ENCODE measurements at places on chromosomes 7 and 10.

- no peak for DNase-seq
These were observed 13.9 kb downstream of the TMEM176A start for GRCh38 chr7:150814328-150815001.

GRCh38 chr10:43255634-43256431 is 11.0 kb downstream of the RASGEF1A start:
- peak; percentile 25 for DNase-seq

DNA sequence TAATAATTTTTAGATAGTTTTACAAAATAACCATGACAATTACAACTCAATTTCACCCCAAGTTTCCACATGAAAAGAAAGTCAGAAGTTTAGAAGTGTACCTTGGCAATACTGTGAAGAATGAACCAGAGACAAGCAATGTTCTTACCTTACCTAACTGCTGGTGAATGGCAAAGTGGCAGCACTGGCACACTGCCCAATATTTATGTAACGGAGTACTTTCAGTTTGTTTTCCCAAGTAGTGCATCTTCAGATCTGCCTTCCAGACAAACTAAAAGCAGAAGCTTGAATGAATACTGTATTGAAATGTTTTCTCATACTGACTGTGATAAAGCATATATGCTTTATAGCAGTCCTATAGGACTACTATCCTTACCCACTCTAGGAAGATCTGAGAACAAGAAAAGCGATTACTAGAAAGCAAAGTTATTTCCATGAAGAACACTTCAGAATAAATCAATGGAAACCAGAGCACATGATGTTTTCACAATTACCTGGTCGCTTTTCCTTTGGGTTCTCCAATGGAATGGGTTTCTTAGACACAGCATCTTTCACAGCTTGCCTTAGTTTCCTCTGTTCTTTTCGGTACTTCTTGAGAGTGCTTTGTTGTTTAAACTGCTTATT is 1.5 kb downstream of the NOC3L start:
- peak; percentile 73 for DNase-seq

DNA sequence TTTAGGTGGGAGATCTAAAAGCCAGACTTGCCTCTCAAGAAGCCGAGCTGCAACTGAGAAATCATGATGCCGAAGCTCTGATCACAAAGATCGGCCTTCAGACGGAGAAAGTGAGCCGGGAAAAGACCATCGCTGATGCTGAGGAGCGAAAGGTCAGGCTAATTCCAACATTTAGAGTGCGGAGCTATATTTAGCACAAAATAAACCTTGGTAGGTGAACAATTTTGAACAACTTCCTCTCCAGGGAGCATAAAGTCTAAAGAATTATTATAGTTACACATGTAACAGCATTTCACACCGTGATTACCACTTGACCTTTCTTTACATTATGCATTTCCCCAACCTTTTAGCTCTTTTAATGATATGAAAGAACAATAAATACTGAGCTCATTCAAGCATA is 166.7 kb downstream of the CDCA7L start:
- DNase-seq: no peak

GRCh38 chr7:127968547-127968946 is 62.7 kb downstream of the LRRC4 start:
- DNase-seq: no peak

DNA sequence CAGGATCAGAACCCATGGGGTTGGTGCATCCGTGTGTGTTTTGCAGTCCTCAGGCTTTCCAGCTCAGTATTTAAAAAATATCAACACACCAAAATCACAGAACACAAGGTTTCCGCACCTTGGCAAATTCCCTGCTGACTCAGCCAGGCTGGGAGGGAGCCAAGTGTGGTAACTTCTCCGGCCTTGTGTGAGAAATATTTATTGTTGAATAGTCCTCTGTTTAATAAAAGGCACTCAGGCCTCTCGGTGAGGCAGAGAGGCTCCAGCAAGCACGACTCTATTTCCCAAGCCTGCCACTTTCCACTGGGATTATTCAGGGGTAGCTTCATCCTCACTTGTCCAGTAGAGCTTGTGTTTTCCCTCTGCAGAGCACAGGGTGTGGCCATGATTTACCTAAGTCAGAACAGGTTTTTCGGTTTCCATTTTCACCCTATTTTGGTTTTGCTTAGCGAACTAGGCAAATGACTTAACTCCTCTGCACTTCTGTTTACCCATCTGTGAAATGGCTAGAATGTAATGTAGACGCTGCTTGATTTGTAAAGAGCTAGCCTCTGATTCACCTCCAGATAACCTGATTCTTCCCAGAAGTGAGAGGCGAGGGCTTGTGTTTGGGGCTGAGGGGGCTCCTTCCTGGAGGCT is 13.0 kb upstream of the CHST15 start:
- DNase-seq: no peak

DNA sequence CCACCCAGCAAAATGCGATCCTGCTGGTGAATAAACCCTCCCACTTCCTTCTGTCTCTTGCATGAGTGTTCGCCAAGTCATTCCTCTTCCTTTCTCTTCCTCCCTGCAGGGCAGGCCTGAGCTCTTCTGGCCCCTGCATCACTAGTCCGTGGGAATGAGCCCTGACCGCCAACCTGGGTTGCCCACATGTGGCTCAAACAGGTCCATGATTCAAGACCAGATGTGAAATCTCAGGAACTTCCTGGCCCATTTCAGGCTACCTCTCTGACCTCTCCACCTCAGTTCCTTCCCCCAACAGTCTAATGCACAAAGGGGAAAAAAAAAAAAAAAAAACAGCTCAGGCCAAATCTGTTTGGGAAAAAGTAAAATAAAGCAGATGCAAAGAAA is 5.4 kb upstream of the YWHAG start:
- peak; percentile 32 for DNase-seq

- DNase-seq: no peak
These were observed 622.6 kb upstream of the CELF2 start for GRCh38 chr10:10394933-10395658.

GRCh38 chr10:60114765-60115586 is 208.6 kb upstream of the CCDC6 start:
- peak; percentile 10 for DNase-seq

- DNase-seq: no peak
These were observed 1046.9 kb downstream of the DNAJB9 start for GRCh38 chr7:109616551-109617069.

DNA sequence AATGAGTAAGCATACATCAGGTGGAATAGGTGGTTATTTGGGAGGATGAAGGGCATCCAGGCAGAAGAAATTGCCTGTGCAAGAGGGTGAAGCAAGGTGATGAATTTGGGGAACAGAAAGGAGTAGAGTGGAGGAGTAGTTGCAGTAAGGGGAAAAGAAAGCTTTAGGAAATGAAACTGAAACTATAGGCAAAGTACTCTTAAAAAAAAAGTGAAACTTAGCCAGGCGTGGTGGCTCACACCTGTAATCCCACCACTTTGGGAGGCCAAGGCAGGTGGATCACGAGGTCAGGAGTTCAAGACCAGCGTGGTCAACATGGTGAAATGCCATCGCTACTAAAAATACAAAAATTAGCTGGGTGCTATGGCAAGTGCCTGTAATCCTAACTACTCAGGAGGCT is 17.6 kb downstream of the NUP205 start:
- DNase-seq: no peak

DNA sequence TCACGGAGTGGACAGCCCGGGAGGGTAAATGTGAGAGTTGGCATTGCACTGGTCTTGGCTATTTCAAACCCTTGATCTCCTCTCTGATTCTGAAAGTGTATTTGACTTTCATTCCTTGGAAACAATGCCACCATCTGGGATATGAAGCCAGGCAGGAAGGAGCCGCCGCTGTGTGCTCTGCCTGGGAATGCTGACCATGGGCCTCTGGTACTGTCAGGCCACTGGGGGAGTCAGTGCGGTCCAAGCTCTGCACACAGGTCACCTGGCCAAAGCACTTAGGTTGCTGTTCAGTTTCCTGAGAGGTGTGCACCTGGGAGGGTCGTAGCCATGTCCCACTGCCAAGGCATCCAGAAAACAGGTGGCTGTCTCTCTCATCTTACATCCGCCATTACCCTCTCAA is 68.5 kb upstream of the SHH start:
- no peak for DNase-seq

DNA sequence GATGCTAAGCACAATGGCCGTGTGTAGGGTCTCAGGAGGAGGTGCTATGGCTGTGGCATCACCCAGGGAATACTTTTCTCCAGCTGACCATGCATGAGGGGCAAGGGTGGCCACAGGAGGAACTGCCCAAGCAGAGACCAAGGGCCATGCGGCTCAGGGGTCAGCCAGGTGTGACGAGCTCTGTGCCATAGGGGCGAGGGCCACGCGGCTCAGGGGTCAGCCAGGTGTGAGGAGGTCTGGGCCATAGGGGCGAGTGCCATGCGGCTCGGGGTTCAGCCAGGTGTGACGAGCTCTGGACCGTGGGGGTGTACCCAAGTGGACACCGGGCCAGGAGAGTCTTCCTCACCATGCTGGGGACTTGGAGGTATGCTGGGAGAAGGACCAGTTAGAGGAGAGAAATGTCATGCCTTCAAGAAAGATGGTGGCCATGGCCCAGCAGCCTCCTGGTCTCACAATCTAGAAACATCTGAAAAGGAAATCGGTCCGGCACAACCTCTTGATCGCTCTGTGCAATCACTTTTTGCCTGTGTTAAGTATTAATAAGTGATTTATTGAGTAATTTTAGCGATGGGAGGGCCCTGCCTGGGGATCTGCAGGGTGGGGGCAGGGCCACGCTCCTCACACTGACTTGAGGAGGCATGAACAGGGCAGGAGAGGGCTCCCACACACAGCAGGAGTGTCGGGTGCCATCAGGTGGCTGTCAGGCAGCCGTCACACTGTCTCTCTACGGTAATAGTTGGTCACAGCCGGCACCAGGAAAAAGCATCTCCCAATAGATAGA is 265.0 kb downstream of the ADARB2 start:
- DNase-seq: no peak

GRCh38 chr10:104119996-104120395 is 2.0 kb upstream of the SFR1 start:
- peak; percentile 34 for DNase-seq

DNA sequence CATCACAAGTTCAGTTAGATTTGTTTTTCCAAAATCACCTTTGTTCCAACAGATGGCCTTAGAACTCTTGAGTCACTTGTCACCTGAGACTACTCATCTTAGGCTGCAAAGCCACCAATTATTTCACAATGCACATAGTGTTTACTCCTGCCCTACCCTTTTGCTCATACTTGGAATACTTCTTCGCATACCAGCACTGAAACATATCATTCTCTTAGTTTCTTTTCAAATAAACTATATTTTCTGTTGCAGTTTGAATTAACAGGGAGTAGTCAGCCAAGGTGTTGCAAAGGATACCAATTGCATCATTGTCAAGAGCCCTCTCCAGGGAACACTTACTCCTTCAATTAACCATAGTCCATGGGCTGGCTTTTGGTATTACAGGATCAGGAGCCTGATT is 71.0 kb downstream of the CASD1 start:
- DNase-seq: no peak

DNA sequence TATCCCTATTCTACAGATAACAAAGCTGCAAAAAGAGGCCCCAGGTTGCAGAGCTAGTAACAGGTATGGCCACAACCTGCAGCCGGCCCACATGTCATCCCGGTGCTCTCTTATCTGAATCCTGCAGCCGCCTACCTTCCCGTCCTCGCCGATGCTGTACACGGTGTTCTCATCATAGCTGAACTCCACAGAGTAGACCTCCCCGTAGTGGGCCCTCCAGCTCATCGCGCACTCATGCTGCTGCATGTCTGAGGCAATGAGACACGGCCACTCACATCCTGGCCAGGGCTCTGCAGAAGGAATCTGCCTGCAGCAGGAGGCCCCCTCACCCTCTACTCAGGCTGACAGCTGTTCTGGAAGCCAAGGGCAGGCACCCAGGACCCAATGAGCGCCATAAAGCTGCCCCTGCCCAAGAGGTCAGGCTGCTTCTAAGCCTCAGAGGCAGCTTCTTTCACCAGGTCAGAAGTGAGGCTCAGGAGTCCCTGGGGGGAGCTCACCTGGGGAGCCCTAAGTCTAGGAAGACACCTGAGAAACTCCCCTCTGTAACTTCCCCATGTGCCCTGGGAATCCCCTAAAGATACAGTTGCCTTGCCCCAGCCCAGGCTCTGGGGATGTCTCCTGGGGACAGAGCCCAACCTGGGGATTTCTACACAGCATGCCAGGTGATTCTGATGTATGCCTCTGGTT is 17.9 kb upstream of the CYREN start:
- DNase-seq: no peak

- DNase-seq: no peak
These were observed 291.3 kb upstream of the ZMIZ1 start for GRCh38 chr10:78777466-78777865.

DNA sequence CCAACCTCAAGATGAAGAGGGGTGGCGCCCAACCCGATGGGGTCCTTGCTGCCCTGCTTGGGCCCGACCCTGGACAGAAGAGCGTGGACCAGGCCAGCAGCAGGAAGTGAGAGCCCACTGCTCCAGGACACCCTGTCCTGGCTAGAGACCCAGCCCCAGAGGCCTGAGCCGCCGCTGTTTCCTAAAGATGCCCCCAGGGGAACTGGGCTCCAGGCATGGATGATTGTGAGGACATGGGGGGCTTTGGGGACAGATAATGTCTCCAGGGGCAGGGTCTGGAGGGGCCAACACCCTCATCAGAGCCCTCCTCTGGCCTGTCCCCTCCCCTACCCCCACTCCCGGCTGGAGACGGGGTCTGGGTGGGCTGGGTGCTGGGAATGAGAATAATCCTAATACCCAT is 71.7 kb downstream of the MYL10 start:
- DNase-seq: no peak

- no peak for DNase-seq
These were observed 28.1 kb downstream of the INSYN2A start for GRCh38 chr10:127168261-127168660.

DNA sequence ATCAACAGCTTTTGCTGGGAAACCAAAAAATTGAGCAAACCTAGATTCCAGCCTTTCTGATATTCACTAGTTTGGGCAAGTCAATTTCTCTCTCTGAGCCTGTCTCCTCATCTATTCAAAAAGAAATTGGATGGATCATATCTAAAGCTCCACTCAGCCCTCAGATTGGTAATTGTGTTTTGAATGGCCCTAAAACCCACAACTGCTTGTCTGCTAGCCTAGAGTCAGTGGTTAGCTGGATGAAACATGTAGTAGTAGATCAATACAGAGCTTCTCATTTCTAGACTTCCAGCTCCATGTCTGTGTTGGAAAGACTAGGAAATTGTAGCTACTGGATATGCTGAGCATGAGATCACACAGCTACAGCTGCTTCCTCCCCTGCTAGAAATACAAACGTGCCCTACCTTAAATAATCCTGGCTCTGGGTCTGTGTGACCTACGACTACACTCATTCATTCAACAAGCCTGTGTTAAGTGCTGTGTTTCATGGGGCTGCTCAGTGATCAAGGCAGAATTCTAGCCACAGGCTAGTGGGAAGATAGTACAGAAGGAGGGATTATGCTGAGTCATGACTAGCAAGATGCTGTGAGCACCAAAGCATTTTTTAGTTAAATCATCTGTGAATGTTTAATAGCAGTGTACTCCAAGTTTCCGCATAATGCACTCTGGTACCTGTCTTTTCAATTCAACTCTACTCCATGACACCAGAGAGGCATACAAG is 15.7 kb downstream of the DNTT start:
- DNase-seq: no peak

- no peak for DNase-seq
These were observed 1042.9 kb downstream of the GATA3 start for GRCh38 chr10:9097206-9097990.

- DNase-seq: peak; percentile 83
These were observed 32.0 kb downstream of the ICA1 start for GRCh38 chr7:8229927-8230326.
